ENCODE measurements at places on chromosomes 3 and 15.

- no peak for DNase-seq
These were observed 466.6 kb downstream of the RAP2B start for GRCh38 chr3:153628591-153628990.

- DNase-seq: no peak
These were observed 214.9 kb downstream of the TCF12 start for GRCh38 chr15:57133127-57133968.

DNA sequence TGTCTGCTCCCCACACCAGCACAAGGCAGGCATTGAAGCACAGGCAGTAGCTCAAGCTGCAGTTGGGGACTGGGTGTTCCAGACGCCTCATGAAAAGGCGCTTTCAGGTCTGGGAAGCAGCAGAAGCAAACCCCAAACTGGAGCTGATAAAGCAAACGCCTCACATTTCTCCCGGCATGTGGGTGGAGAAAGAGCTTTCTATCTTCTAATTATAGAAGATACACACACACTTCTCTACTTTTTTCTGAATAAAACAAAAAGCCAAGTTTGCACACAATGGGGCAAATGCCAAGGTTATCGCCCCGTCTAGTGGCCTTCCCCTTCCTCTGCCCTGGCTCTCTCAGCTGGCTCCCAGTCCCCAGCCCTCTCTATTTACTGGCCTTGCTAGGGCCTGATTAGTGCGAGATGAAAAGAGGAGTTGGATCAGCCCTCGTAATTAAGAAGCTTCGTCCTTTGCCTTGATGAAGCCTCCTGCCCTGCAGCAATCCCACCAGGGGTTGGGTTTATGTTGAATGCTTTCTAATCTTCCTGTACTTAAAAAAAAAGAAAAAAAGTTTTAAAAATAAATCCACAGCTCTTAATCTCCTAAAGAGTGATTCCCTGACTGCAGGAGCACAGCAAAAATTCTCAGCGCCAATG is 120.2 kb downstream of the MEGF11 start:
- no peak for DNase-seq

DNA sequence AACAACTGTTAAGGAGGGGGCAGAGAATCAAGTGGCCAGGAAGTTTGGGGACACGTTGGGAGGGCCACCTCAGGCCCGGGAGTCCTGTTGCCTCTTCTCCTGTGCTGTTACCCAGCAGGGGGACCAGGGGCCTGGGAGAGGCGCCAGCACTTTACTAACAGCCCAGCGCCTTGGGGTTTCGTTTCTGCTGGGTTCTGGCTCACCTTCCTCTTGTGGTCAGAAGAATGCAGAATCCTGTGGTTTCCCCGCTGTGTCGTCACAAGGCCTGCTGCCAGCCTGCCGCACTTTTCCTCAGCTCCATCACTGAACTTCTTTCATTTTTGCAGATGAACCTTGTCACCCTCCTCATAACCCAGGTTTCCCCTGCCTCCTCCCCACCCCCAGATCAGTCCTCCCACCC is 67.7 kb downstream of the SLC30A4 start:
- peak; percentile 88 for DNase-seq

- DNase-seq: no peak
These were observed 105.4 kb downstream of the ABHD5 start for GRCh38 chr3:43796041-43796596.

GRCh38 chr15:64530472-64530871 is 70.1 kb downstream of the ZNF609 start:
- DNase-seq: no peak

DNA sequence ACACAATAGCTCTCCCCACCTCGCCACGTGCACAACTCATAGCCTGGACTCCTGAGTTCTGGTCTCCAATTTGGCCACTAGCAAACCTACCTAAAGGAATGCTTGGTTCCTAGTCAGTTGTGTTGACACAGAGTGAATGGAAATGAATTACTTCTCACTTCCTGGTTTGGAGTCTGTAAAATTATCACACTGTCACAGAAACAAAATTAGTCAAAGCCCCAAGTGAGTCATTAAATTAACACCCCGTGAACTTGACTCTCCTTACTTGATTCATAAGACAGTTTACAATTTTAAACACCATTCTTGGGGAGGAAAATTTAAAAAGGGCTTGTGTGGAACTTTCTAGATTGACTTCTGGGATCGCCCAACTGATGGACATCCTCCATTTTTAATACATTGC is 276.2 kb upstream of the CTNNB1 start:
- DNase-seq: no peak

DNA sequence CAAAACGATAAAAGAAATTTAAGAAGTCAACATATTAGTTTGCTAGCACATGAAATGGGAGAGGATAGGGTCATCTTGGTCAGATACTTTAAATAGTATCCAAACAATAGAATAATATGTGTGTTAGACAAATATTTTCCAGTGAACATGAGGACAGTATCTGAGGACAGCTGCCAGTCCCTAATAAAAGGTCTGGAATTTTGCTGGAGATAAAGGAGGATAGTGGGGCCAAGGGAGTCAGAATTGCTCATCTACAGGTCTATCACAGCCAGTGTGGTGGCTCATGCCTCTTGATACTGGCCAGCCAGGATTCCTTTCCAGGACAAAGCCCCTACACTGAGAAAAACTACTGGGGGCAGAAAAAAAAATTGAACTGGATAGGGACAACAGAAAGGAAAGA is 74.0 kb downstream of the HERC1 start:
- DNase-seq: no peak

GRCh38 chr3:114642951-114643741 is 349.3 kb downstream of the TIGIT start:
- DNase-seq: no peak

DNA sequence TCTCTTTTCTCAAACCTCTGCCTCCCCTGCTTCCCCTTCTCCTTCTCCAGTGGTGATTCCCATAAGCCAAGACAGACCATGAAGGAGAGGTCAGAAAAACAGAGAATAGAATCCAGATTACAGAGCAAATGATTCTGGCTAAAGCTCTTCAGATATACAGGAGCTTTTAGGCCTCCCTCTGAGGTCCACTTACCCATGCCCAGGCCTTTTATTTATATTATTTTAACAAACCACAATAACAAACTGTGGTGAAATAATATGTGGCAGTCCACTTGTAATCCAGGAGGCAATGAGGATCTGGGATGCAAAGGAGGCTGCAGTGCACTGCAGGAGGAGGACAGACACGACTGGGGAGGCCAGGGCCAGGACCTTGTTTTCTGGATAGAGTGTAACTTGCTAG is 104.1 kb downstream of the STAC start:
- no peak for DNase-seq

- DNase-seq: no peak
These were observed 184.6 kb downstream of the ATP10A start for GRCh38 chr15:25678500-25678855.

- DNase-seq: no peak
These were observed 3.6 kb downstream of the CRTAP start for GRCh38 chr3:33117461-33117860.

- DNase-seq: no peak
These were observed 83.0 kb downstream of the PLD1 start for GRCh38 chr3:171727288-171727687.

GRCh38 chr15:38589502-38589901 is 24.9 kb upstream of the RASGRP1 start:
- DNase-seq: peak; percentile 39

- DNase-seq: no peak
These were observed 26.7 kb upstream of the SLC12A8 start for GRCh38 chr3:125239266-125239665.

DNA sequence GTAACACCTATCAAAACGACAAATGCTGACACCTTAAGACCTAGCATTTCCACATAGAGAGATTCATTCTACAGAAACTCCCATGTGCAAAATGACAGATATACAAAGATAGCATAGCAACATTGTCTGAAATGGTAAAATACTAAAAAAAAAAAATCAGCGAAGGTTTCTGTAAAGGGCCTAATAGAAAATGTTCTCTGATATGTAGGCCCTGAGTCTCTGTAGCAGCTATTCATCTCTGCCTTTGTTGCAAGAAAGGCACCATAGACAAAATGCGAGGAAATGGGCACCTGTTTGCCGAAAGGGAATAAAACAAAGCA is 631 bp upstream of the MFGE8 start:
- no peak for DNase-seq

DNA sequence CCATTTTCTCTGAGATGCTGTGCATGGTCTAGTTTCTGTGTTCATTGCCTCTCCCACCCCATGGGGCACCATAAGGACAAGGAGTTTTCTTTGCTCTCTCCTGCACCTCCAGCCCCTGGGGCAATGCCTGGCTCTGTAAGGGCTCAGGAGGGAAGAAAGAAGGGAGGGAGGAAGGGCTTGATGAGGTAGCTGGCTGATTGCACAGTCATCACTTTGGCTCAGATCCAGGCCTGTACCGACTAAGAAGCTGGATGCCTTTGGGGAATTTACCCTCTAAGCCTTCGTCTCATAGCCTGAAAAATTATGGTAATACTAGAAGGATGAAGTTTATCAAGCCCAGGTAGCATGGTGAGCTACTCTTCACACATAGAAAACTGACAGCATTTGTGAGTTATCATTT is 382.9 kb downstream of the GABRG3 start:
- DNase-seq: peak; percentile 6

GRCh38 chr3:105367063-105367405 is 325 bp downstream of the ALCAM start:
- no peak for DNase-seq

DNA sequence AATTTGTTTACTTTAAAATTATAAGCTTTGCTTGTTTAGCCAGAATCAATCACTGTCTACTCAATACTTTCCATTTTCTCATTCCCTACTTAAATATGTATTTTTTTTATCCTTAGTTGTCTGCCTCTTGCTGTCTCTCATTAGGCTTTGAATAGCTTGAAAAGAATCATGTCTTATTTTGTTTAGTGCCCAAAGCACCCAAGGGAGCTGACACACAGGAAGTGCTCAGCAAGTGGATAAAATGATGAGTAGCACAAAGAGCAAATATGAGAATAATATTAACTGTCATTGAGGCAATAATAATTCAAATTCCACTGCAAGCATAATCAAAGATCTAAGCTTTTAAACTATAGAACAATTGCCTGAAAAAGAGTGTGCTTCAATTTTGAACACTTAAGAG is 19.0 kb upstream of the IL1RAP start:
- no peak for DNase-seq

DNA sequence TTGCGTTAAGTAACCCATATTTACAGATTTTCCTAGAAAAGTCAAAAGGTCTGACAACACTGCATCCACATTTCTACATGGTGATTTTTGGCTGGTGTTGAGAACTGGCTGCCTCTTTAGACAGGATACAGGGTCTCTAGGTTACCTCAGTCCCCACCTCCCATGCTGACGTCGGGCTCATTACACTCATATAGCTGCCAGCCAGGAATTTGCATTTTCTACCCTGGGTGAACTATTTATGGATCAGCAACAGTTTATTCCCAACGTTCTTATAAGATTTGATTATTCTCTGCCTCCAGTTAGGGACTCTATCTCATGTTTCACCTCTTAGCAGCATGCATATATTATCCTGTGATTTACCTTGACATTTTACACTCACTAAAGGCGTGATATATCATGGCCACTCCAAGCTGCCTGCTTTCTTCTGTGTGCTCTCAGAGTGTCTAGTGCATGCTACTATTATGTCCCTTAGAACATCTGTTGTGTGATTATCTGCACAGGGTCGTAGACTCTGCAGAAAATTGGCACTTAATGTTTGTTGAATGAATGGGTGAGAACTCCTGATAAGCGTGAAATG is 49.0 kb downstream of the CLDN11 start:
- no peak for DNase-seq

- no peak for DNase-seq
These were observed 15.6 kb downstream of the CLDN1 start for GRCh38 chr3:190306513-190307163.

DNA sequence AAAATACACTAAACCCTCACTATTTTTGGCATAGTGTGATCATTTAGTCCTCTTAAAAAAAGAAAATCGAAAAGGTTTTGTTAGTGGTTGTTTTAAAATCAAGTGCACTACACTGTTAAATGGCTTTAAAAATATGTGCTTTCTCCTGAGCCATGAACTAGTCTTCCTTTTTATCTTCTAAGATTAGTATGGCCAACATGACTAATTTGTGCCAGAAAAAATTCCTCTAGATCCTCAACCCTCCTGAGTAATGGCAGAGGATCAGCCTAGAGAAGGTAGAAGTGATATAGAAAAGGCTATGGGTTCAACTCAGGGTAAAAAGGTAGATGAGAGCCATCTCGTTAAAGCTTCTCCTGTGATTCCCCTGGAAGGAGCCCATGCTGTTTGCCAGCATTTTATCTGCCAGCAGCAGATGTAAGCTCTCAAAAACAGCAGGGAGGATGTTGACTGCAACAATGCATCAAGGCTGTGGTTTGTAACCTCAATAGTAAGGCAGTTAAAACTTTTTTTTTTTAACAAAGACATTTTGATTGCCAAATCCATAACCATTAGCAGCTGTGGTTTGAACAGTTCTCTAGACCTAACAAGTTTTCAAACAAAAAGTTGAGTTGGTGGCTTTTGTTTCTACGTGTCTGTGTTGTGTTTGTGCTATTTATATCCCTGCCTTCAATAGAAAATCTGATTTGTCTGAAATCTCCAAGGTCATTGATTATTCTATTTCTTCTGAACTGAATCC is 30.2 kb upstream of the ZNF609 start:
- peak; percentile 89 for DNase-seq

DNA sequence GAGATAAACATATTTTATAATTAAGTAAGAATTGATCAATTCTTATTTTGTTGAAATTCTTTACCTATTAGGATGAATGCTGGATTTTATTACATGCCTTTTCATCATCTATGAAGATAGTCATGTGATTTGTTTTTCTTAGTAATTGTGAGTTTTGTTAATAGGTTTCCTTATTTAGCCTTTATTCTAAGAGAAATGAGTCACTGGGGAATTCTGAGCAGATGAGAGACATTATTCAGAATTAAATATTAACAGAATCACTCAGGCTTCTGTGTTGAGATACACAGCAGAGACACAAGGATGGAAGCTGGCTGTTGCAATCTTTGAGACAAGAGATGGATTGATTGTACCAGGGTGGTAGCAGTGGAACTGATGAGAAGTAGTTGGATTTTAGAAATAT is 7.4 kb upstream of the ANO10 start:
- no peak for DNase-seq

GRCh38 chr15:70576276-70576675 is 187.1 kb downstream of the UACA start:
- DNase-seq: no peak

- no peak for DNase-seq
These were observed 20.5 kb upstream of the ELP6 start for GRCh38 chr3:47533996-47534454.

- no peak for DNase-seq
These were observed 796.8 kb downstream of the AGBL1 start for GRCh38 chr15:86876387-86876944.

- DNase-seq: no peak
These were observed 13.8 kb upstream of the MSL2 start for GRCh38 chr3:136209921-136210320.

DNA sequence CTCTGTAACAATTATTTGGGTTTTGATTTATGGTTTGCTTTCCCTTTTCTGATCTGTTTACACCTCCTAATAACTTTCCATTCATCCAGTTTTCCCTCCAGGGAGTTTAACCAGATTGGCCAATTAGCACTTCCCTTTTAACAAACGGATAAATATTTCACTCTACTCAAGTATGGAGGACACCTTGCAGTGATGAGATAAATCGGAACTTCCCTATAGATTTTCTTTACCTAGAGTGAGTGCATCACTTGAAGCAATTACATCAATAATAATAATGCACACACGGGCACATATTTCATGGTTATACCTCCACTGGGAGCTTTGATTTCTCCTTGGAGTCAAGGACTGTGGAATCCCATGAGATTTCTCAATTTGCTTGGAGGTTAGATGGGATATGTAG is 239.1 kb upstream of the CFAP20DC start:
- DNase-seq: no peak

Measured in fibroblast of skin of left biceps (primary cell).